ENCODE measurements at places on chromosomes 7 and 10.
A peak's percentile ranks its signal among the peaks of the same experiment; 100 is the strongest.

DNA sequence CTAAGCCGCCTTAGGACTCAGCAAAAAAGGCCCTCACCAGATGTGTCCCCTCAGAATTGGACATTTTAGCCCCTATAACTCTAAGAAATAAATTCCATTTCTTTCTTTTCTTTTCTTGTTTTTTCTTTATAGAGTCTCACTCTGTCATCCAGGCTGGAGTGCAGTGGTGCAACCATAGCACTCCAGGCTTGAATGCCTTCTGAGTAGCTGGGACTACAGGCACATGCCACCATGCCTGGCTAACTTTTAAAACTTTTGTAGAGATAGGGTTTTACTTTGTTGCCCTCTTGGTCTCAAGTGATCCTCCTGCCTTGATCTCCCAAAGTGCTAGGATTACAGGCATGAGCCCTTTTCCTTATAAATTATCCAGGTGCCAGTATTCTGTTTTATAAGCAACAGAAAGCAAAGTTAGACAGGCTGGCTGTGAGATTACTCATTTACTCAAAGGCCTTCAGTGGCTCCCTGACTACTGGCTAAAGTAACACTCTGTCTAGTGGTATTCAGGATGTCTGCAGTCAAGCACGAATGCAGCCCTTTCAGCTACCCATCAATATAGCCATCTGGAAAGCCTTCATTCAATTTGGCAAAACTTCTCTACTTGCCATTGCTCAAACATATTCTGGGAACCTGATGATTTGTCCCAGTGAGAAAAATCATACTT lies 128.6 kb downstream of the ICA1 start:
- no peak for DNase-seq

GRCh38 chr7:25093268-25093826 lies 31.7 kb downstream of the CYCS start:
- peak; percentile 78 for DNase-seq

GRCh38 chr7:20260223-20260622 lies 43.0 kb upstream of the MACC1 start:
- no peak for DNase-seq

DNA sequence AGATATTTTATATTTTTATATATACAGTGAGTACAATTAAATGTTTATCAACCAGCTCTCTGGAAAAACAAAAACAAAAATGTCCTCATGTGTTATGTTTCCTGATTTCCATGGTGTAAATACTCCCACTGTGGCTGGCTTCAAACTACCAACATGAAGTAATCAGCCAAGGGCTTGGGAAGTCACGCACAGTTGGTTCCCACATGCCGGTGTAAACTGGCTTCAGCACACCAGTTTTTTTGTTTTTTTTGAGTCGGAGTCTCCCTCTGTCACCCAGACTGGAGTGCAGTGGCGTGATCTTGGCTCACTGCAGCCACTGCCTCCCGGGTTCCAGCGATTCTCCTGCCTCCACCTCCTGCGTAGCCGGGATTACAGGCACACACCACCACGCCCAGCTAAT lies 11.8 kb downstream of the OSBPL3 start:
- DNase-seq, result no peak

DNA sequence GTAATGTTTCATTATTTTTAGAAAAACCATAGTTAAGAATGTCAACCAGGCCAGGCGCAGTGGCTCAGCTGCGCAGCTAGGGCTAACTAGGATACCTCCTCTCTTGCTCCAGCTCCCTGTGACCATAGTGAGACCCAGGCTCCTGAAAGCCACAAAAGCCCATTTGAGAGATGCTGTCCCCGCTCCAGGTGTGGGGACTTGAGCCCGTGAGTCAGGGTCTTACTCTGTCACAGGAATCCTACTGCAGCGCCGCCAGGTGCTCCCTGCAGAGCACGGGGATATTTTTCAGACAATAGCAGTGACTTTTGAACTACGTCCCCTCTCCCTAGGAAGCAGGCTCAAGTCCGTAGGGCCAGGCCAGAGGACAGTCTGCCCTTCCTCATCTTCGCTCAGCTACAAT lies 75.6 kb upstream of the NRBF2 start:
- DNase-seq, result no peak

- no peak for DNase-seq
Measured at GRCh38 chr10:110273474-110273873, 31.2 kb downstream of the SMNDC1 start.

- no peak for DNase-seq
Measured at GRCh38 chr10:69208761-69209160, 11.4 kb upstream of the HKDC1 start.

DNA sequence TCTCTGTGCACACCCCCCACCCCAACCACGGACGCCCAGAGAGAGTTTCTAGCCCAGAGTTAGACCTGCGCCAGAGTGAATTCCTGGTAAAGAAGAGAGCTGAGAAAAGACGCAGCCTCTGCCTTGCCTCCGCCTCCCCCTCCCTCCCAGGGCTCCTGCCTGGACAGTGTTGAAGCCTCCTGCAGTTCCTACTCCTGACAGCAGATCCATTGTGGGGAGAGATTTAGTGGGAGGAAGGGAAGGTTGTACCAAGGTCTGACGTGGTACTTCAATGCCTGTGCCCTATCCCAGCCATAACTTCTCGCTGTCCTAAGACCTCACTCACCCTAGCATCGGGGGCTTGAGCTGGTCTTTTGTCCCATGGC lies 952 bp downstream of the SRRM3 start:
- DNase-seq, result no peak

DNA sequence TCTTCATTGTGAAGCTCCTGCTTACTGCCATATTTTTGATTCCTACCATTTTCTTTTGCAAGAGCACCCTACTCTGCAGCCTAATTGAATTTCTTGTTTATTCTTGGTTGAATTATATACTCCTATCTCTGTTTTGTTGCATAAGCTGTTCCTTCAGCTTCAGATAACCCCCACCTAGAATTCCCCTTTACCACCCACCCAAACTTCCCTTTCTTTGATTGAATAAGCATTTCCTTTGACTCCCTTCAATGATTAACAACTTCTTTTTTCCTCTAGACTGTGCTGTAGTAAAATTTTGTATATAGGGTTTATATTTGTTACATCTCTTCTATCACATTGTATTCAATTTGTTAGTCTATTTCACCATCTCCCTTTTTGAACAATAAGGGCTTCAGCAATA lies 168.1 kb downstream of the GPR37 start:
- DNase-seq, result no peak

GRCh38 chr7:21326241-21326640 lies 101.6 kb upstream of the SP4 start:
- DNase-seq, result no peak

DNA sequence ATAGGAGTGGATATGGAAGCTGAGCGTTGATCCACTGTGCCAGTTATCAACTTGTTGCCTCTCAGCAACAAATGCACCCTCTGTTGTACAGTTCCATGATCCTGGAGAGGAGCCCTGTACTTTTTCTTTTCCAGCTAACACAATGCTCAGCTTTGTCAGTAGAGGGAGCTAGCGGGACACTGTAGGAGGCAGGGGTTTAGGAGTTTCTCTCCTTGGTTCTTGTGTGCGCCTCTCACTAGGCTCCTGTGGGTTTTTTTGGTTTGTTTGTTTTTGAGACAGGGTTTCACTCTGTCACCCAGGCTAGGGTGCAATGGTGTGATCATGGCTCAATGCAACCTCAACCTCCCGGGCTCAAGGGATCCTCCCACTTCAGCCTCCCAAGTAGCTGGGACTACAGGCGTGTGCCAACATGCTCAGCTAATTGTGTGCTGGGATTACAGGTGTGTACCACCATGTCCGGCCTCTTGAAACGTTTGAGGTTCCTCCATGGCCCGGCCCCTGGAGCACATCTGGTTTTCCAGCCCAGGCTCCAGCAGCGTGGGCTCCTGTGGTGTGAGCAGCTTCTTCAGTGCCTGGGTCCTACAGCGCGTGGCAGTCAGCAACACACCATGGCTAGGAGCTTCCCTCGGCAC lies 12.0 kb upstream of the MARVELD1 start:
- DNase-seq, result peak; percentile 23

DNA sequence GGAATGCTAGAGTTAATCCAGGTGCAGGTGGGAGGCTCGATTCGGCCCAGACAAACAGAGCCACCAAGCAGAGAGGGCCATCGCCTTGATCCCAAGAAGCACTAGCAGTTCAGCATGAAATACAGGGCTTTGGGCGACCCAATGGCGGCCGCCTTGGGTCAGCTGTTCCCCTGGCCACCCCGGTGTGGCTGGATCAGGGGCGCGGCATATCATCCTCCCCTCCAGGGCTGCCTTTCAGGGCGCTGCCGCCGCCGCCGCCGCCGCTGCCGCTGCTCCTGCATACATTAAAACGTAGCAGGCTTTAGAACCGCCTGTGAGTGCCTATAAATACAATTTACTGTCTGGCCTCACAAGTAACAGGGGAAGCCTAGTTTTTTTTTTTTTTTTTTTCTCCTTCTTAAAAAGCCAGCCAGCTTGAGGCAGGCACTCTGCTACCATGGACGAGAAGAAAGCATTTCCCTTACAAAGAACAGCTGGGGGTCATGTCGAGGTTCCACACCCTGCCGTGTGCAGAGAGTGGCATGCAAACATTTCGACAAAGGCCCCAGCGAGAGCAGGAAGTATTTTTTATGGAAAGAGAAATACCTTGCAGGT lies 57.7 kb upstream of the EFCAB10 start:
- DNase-seq, result no peak

DNA sequence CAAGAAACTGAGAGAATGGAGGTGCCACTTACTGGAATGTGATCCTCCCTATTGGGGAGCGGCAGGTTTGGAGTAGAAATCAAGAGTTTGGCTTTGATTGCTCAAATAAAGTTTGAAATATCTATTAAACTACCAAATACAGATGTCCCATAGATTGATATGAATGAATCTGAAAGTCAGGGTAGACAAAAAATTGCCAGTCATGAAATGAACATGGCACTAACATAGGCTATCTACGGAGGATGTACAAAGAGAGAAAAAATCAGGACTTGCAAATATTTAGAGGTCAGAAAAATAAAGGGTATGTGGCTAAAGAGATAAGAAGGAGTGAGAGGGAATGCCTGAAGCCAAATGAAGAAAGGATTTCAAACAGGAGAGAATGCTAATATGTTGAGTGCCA lies 119.9 kb downstream of the PCDH15 start:
- no peak for DNase-seq

DNA sequence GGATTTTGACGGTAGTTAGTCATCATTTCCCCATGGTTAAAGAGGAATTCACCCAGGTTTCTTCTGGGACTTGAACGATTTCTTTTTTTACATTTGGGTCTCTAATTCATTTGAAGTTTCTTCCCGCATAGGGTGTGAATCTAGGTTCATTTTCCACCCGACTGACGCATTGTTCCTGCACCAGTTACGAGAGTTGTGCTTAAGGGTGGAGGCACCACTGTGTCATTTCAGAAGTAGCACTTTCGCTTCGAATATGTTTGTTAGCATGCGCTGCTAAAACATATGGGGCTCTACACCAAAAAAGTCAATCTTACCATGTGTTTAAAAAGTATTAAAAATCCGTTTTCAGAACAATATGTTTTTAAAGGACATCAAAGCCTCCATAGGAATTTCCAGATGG lies 140.3 kb downstream of the VIPR2 start:
- DNase-seq, result no peak

DNA sequence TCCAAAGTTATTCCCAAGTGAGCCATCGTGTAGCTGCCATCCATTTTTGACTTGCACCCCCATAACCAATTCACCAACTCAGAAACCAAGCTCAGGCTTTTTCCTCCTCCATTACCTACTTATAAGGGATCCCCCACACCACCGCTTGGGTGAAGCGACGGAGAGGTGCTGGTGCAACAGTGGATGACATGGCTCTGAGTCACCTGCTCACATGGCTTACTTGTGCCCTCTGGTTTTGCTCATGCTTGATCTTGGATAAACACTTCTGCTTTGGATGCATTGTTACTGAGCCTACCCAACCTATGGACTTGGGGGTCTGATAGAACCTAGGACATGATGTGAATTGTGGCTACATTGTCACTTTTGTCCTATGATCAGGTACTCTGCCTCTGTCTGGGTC lies 12.0 kb upstream of the AKR1B1 start:
- DNase-seq, result no peak

- DNase-seq, result no peak
Measured at GRCh38 chr7:142800088-142800487, 29.3 kb downstream of the PRSS2 start.

- no peak for DNase-seq
Measured at GRCh38 chr10:59303018-59303417, 59.3 kb downstream of the FAM13C start.

- DNase-seq, result no peak
Measured at GRCh38 chr7:119348491-119348890, 924.5 kb upstream of the KCND2 start.

DNA sequence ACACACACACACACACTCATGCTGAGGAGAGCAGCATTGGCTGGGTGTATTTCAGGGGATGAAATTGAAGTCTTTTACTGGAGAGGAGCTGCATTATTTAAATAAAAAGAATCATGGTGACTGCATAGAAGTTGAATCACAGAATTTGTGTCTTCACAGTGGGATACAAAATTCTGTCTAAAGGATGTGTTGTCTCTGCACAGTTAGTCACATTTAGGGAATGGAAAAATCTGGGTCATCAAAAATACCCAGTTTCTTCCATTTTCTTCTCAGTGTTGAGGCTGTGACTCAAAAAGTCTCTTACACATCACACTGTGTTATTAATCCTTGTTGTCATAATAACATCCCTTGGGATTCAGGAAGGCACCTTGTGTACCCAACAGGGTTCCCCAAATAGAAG lies 10.9 kb downstream of the PAPSS2 start:
- no peak for DNase-seq

GRCh38 chr7:44196450-44196872 lies 4.3 kb upstream of the YKT6 start:
- DNase-seq, result no peak

DNA sequence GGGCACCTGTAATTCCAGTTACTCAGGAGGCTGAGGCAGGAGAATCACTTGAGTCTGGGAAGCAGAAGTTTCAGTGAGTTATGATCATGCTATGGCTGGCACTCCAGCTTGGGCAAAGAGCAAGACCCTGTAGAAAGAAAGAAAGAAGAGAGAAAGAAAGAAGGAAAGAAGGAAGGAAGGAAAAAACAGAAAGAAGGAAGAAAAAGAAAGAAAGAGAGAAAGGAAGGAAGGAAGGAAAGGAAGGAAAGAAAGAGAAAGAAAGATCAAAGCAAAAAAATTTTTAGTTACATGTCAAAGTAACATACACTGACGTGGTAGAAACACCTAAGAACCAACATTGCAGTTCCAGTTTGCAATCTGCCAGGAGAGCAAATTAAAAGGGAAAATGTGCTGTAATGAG lies 73.8 kb upstream of the JCAD start:
- no peak for DNase-seq

- DNase-seq, result peak; percentile 46
Measured at GRCh38 chr7:381211-382042, 91.5 kb downstream of the FOXL3 start.

DNA sequence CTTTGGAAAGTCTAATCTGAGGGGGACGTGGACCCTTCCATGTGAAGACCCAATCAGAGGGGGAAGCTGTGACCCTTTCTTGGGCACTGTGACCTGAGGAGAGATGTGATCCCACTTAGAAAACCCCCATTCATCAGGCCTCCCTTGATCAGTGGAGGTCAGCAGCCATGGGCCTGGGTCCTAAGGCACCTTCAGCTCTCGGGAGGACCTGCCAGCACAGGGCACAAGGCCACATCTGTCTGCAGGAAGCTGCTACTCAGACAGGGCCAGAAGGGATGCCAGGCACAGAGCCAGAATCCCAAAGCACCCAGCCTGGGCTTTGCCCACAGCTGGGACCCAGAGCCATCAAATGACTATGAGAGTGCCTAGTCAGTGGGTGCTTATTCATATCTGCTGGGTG lies 14.7 kb upstream of the RABGEF1 start:
- no peak for DNase-seq
